ENCODE measurements at places on chromosomes 1 and 21.

DNA sequence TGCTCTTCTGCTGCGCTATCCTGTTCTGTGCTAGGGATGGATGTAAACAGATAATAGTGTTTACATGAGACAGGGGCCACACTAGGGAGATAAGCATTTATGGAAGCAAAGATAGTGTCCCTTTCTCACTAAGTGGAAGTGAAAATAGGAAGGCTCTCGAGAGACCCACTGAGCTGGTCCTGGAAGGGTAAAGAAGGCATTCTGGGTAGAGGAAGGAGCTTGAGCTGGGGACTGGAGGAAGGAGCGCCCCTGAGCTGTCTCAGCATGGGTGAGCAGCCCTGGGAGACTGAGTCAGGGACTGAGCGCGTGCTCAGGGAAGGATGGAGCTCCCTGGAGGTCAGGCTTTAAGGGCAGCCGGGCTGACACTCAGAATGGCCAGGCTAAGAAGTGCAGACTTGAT is 93.3 kb downstream of the IGSF21 start:
- peaks cover 42% of the 10 kb centered on the region for H3K27me3 ChIP-seq
- DNase-seq, result no peak
- H3K4me3 ChIP-seq, result no peak overlapping the region
- H3K36me3 ChIP-seq, result no peaks in the 10 kb centered on the region
- no peak overlapping the region for H3K27ac ChIP-seq

GRCh38 chr1:30272277-30273020 is 450.9 kb downstream of the MATN1 start:
- H3K4me3 ChIP-seq, result no peak overlapping the region
- no peak for DNase-seq
- H3K36me3 ChIP-seq, result no peaks in the 10 kb centered on the region
- no peak overlapping the region for H3K27ac ChIP-seq
- peaks cover 18% of the 10 kb centered on the region for H3K27me3 ChIP-seq
- no peaks in the 10 kb centered on the region for H3K4me1 ChIP-seq

DNA sequence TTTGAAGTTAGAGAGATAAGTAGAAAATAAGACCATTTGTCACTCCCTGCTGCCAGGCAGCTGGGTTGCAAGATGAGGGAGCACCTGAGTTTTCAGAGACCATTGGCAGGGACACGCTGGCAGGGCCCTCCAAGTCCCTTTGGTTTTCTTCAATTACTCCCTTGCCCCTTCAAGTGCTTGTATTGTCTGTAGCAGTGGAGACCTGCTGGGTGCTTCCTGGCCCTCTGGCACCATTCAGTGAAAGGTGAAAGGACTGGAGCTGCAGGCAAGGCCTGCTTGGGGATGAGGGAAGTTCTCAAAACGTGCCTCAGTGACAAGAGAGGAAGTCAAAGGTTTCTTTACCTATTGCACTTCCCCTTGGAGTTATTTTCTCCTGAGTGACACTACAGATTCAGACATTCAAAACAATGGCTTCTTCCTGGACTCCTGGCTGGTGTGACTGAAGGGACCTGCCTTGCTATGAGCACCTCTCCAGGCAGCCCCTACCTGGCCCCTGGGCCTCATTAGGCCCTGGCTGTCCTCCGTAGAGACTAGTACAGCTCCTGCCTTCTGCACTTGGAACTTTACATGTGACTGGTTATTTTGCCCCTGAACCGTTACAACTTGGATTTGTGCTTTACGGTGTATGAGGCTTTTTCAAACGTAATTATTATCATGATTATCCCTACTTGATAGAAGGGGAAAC is 100.1 kb downstream of the C1orf21 start:
- H3K4me1 ChIP-seq, result no peaks in the 10 kb centered on the region
- no peak for DNase-seq
- H3K27me3 ChIP-seq, result no peaks in the 10 kb centered on the region
- H3K36me3 ChIP-seq, result no peaks in the 10 kb centered on the region
- H3K4me3 ChIP-seq, result no peak overlapping the region
- H3K27ac ChIP-seq, result no peak overlapping the region

- DNase-seq, result no peak
- H3K36me3 ChIP-seq, result no peaks in the 10 kb centered on the region
- no peak overlapping the region for H3K4me3 ChIP-seq
- peaks cover 1% of the 10 kb centered on the region for H3K4me1 ChIP-seq
- no peak overlapping the region for H3K27ac ChIP-seq
- no peaks in the 10 kb centered on the region for H3K27me3 ChIP-seq
Measured at GRCh38 chr1:185487026-185487425, 170.0 kb upstream of the IVNS1ABP start.

DNA sequence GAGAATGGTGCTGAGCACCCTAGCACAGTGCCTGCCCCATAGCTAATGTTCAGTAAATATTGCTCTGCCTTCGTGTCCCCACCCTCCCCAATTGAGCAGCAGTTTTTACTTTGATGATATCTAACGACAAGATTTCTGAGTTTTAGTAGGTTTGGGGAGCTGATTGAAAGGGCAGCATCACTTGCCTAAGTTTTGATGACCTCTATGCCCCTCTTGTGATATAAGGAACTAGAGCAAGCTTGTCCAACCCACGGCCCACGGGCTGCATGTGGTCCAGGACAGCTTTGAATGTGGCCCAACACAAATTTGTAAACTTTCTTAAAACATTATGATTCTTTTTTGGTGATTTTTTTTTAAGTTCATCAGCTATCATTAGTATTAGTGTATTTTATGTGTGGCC is 1.6 kb downstream of the CNIH4 start:
- H3K4me3 ChIP-seq, result peak overlapping the region; percentile 96
- H3K27me3 ChIP-seq, result no peaks in the 10 kb centered on the region
- peak overlapping the region; percentile 89 for H3K27ac ChIP-seq
- H3K4me1 ChIP-seq, result peaks cover 28% of the 10 kb centered on the region

- H3K4me3 ChIP-seq, result no peak overlapping the region
- H3K4me1 ChIP-seq, result no peaks in the 10 kb centered on the region
- H3K27me3 ChIP-seq, result peaks cover 14% of the 10 kb centered on the region
Measured at GRCh38 chr1:108521990-108522393, 37.9 kb upstream of the EEIG2 start.

DNA sequence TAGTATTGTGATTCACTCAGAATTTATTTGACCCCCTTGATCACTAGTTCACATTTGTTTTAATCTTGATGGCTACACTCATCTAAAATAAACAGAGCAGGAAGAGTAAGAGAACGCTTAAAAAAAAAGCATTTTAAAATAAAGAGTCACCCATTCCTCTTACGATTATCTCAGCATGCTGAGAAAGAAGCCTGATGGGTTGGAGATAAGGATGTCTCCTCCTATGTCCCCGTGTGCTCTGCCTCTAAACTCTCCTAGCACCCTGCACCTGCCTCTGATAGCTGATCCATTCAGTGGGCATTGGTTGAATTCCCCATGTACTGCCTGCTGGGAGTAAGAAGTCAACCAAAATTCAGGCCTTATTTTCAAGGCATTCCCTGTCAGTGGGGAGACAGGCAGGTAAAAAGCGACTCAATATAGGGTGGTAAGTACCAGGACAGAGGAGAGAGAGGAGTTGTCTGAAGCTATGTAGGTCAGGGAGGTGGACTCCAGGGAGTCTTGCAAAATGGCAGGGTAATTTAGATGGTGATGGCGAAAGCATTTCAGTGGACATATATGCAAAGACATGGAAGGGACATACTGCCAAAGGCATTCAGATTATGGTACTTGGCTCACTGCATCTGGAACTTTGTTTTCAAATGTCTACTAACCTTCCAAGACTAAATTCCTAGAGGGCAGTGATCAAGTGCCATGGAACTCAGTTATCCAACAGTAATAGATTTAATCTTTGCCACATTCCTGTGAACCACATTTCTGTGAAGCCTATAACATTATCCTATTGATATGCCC is 18.4 kb downstream of the ELAVL4 start:
- peaks cover 2% of the 10 kb centered on the region for H3K36me3 ChIP-seq
- peaks cover 5% of the 10 kb centered on the region for H3K27me3 ChIP-seq
- DNase-seq, result no peak
- H3K4me3 ChIP-seq, result no peak overlapping the region

DNA sequence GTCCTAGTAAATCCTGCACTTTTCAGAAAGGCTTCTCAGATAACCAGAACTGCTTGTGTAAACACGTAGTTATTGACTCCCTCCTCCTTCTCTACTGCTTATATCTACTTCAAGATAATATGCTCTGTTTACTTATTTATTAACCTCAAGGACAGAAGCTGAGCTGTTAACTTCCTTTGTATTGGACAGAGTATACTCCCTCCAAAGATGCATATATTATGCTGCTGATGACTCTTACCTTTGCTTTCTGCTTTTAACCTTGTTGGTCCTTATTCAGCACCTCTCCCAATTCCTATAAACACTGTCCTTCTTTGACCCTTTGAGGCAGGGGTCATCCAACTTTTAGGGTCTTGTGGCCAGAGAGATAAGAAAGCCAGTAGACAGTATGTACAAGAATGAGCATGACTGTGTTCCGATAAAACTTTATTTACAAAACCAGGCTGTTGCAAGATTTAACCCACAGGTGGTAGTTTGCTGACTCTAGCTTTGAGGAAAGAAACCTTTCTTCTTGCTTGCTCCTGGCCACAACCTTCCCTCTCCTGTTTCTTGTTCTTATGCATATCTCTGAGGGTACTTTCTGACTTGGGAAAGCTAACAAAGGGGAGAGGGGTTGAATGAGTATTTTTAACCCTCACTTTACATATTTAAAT is 4.9 kb downstream of the TPM3 start:
- peaks cover 14% of the 10 kb centered on the region for H3K4me1 ChIP-seq
- H3K36me3 ChIP-seq, result peaks cover 3% of the 10 kb centered on the region
- H3K4me3 ChIP-seq, result no peak overlapping the region
- H3K27ac ChIP-seq, result no peak overlapping the region
- no peaks in the 10 kb centered on the region for H3K27me3 ChIP-seq

- peak overlapping the region; percentile 99 for H3K27ac ChIP-seq
- no peaks in the 10 kb centered on the region for H3K27me3 ChIP-seq
- peak overlapping the region; percentile 98 for H3K4me3 ChIP-seq
- DNase-seq, result no peak
Measured at GRCh38 chr1:155910621-155911121, 478 bp downstream of the RIT1 start.

DNA sequence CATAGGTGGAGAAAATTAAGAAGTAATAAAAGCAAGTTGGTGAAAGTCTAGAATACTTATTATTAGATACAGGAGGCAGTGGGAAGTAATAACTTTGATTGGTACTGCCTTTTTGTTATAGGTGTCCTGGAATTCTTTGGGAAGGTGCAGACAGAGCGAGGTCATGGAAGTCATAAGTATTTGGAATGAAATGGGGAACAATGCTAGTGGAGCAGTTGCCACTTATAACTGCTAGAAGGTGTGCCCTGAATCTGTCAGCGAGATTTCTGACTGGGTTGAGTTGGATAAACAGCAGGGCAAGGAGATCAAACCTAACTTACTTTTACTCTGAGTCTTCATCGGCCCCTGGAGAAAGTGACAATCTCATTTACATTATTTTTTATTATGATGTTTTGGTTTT is 69.6 kb downstream of the LHX9 start:
- DNase-seq, result no peak
- no peaks in the 10 kb centered on the region for H3K27me3 ChIP-seq

- H3K27ac ChIP-seq, result no peak overlapping the region
- no peak for DNase-seq
- H3K4me1 ChIP-seq, result peaks cover 20% of the 10 kb centered on the region
- no peak overlapping the region for H3K4me3 ChIP-seq
- H3K27me3 ChIP-seq, result no peaks in the 10 kb centered on the region
- peaks cover 8% of the 10 kb centered on the region for H3K36me3 ChIP-seq
Measured at GRCh38 chr1:77991638-77992037, 12.8 kb upstream of the FUBP1 start.

DNA sequence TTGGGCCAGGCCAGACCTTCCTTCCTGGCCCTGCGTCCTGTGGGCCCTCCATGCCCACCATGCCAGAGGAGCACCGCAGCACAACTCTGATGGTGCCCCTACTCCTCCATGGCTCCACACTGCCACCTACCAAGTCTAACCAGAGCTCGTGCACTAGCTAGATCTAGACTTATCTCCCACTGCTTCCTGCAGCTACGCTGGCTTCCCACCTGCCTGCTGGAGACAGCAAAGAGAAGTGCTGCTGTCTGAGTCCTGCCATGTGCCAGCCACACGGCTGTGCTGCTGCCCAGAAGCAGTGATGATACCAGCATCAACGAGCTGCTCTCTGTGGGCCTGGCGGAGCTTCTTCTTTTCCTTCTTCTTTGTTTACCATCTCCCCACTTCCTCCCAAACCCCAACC is 4.5 kb downstream of the GUCA2B start:
- no peak for DNase-seq
- H3K27ac ChIP-seq, result no peak overlapping the region
- peaks cover 7% of the 10 kb centered on the region for H3K4me1 ChIP-seq
- peaks cover 2% of the 10 kb centered on the region for H3K36me3 ChIP-seq

DNA sequence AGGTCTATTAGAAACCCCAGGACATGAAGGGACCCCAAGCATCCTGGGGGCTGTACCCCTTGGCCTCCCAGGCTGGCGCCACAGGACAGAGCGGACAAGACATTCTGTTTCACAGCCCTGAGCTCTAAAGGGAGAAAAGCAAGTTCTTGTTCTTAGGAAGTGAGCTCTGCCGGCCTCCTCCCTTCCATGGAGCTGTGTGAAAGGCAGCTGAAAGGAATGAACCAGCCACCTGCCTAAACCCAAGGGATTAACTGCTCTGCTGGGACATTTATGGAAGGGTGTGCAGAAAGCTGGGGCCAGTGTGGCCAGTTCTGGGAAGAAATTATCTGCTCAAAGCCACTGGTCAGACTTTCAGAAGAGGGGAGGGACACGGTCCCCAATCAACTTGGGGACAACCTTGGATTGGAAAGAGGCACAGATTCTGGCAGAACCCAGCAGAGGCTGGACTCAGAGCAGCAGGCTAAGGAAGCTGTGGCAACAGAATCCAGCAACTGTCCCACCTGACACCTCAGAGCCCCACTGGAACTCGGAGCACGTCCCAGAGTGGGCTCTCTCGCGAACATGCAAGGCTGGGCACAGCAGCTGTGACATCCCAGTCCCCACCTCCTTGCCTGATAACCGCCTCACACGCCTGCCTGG is 2.1 kb downstream of the KLHL21 start:
- H3K4me1 ChIP-seq, result peaks cover 62% of the 10 kb centered on the region
- peak overlapping the region; percentile 96 for H3K27ac ChIP-seq
- H3K4me3 ChIP-seq, result peak overlapping the region; percentile 99
- DNase-seq, result no peak
- peaks cover 4% of the 10 kb centered on the region for H3K36me3 ChIP-seq

- no peaks in the 10 kb centered on the region for H3K36me3 ChIP-seq
- no peak overlapping the region for H3K27ac ChIP-seq
- H3K4me1 ChIP-seq, result no peaks in the 10 kb centered on the region
- peaks cover 4% of the 10 kb centered on the region for H3K27me3 ChIP-seq
- DNase-seq, result no peak
Measured at GRCh38 chr1:114008480-114008941, 29.2 kb downstream of the OLFML3 start.

GRCh38 chr1:14954210-14954609 is 199.3 kb upstream of the TMEM51 start:
- no peak overlapping the region for H3K27ac ChIP-seq
- DNase-seq, result no peak
- H3K27me3 ChIP-seq, result no peaks in the 10 kb centered on the region
- H3K4me3 ChIP-seq, result no peak overlapping the region
- H3K36me3 ChIP-seq, result no peaks in the 10 kb centered on the region
- H3K4me1 ChIP-seq, result no peaks in the 10 kb centered on the region

GRCh38 chr1:206102292-206102936 is 14.8 kb downstream of the AVPR1B start:
- H3K4me1 ChIP-seq, result no peaks in the 10 kb centered on the region
- H3K27ac ChIP-seq, result no peak overlapping the region
- DNase-seq, result no peak
- H3K4me3 ChIP-seq, result no peak overlapping the region
